Thoracic aorta (tissue), 2 donors: ENCODE measurements at places on chromosomes 16 and 17. TPM values are rescaled to one million over a fixed set of nuclear protein-coding genes. Genes with fewer than 3 reads are reported as not detected.

OTOP3 gene
- total RNA-seq, result not detected

NDRG4 gene
- 11.0 TPM for total RNA-seq

KRTAP17-1 gene
- total RNA-seq, result not detected

KRTAP2-1 gene
- not detected for total RNA-seq

NT5C3B gene
- total RNA-seq, result 69.7 TPM

CDRT15L2 gene
- total RNA-seq, result not detected

MRPL58 gene
- total RNA-seq, result 82.6 TPM

RHOT2 gene
- 80.4 TPM for total RNA-seq

SLC38A8 gene
- not detected for total RNA-seq

ITGB4 gene
- 21.1 TPM for total RNA-seq

UBALD2 gene
- 14.9 TPM for total RNA-seq

MYCBPAP gene
- total RNA-seq, result 0.56 TPM

HOXB7 gene
- 7.2 TPM for total RNA-seq

DNA sequence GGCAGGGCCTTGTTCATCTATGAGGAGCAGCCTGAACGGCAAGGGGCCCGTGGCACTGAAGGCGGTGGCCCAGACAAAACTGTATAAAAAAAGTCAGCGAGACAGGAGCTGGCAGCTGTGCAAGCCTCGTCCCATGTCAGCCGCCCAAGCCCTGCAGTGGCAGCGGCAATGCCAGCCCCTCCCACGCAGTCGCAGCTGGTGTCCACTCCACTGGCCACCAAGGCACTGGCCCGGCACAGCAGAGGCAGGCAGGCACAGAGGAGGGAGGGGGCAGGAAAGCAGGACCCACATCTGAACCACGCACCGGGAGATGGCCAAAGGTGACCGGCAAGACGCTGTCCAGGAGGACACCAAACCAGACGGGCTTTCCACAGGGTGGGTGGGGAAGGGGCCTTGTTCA lies 15.9 kb upstream of the C16orf95 start:
- no peaks in the 10 kb centered on the region for H3K27me3 ChIP-seq
- DNase-seq, result no peak
- H3K36me3 ChIP-seq, result peaks cover 54% of the 10 kb centered on the region
- H3K4me1 ChIP-seq, result peaks cover 7% of the 10 kb centered on the region

- H3K36me3 ChIP-seq, result no peaks in the 10 kb centered on the region
- H3K4me3 ChIP-seq, result peak overlapping the region; percentile 20
- DNase-seq, result no peak
- H3K27ac ChIP-seq, result peak overlapping the region; percentile 24
- no peaks in the 10 kb centered on the region for H3K27me3 ChIP-seq
- peaks cover 31% of the 10 kb centered on the region for H3K4me1 ChIP-seq
These were observed 3.3 kb downstream of the TAOK1 start for GRCh38 chr17:29393436-29393835.

DNA sequence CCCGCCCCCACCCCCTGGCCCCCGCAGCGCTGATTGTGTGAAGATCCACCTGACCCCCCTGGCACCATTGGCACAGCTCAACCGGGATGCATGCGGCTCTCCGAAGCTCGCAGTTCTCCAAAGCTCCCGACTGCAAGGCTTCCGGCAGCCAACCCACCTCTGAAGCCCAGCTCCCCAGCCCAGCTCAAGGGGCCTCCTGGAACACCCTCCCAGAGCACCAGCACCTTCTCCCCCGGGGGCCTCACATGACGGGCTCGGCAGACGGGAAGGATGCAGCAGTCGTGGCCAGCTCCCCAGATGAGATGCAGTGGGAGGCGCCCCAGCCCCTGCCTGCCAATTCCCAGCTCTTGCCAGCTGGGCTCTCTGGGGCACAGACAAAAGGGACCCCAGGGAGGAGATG lies 215.3 kb downstream of the ZNF423 start:
- peaks cover 11% of the 10 kb centered on the region for H3K36me3 ChIP-seq
- peaks cover 55% of the 10 kb centered on the region for H3K4me1 ChIP-seq
- H3K27ac ChIP-seq, result peak overlapping the region; percentile 27
- H3K4me3 ChIP-seq, result peak overlapping the region; percentile 44
- no peaks in the 10 kb centered on the region for H3K27me3 ChIP-seq

DNA sequence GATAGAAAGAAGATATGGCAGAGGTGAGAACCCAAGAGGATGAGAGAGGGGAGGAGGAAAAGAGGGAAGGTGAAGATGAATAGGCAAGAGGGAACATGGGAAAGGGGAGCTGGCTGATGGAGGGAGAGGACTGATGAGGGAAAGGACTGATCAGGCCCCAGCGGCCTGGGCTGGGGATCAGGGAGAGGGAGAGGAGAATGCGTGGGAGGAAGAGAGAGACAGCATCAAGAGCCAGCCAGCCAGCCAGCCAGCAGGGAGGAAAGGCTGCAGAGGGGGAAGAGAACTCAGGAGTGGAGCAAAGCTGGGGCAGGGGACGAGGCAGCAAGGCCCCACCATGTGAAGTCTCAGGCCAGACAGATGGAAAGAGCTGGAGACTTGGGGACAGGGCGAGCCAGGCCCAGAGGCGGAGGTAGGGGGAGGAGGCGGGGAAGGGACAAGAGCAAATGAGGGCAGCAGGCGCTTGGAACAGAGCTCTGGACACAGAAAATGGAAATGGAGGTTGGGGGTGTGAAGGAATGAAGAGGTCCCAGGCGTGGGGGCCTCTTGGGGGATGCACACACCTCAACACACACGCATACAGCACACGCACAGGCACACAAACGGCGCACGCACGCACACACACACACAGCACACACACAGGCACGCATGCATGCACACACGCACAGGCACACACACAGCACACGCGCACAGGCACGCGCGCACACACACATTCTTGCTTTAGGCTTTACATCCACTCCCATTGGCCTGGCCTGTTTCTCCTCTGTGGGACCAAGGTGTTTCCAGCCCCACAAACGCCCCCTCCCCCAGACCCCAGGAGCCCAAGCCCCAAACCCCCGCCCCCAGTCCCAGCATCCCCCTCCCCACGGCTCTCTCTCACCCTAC lies 12.3 kb downstream of the DLG4 start:
- H3K36me3 ChIP-seq, result peaks cover 9% of the 10 kb centered on the region
- H3K27me3 ChIP-seq, result no peaks in the 10 kb centered on the region
- no peak for DNase-seq
- H3K4me3 ChIP-seq, result no peak overlapping the region
- no peaks in the 10 kb centered on the region for H3K4me1 ChIP-seq

- peaks cover 14% of the 10 kb centered on the region for H3K4me1 ChIP-seq
- DNase-seq, result peak; percentile 85
- no peaks in the 10 kb centered on the region for H3K36me3 ChIP-seq
- peak overlapping the region; percentile 33 for H3K27ac ChIP-seq
- peak overlapping the region; percentile 42 for H3K4me3 ChIP-seq
These were observed 144.7 kb upstream of the SOX9 start for GRCh38 chr17:71976011-71976649.

GRCh38 chr16:74275031-74275636 lies 21.5 kb upstream of the PSMD7 start:
- no peaks in the 10 kb centered on the region for H3K27me3 ChIP-seq
- no peak for DNase-seq
- H3K36me3 ChIP-seq, result no peaks in the 10 kb centered on the region
- H3K4me3 ChIP-seq, result no peak overlapping the region

DNA sequence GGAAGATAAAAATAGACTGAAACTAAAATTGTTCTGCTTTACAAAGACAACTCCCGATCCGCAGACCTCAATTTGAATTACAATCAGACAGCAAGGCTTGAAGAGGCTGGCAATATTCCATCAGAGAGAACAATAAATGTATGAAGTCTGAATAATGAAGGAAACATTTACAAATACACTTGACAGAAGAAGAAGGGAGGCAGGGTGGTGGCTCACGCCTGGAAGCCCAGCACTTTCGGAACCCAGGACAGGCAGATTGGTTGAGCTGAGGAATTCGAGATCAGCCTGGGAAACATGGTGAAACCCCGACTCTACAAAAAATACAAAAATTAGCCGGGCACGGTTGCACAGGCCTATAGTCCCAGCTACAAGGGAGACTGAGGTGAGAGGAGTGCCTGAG lies 14.6 kb downstream of the ODF4 start:
- no peak overlapping the region for H3K4me3 ChIP-seq
- H3K36me3 ChIP-seq, result no peaks in the 10 kb centered on the region
- no peaks in the 10 kb centered on the region for H3K27me3 ChIP-seq
- no peak for DNase-seq
- H3K4me1 ChIP-seq, result no peaks in the 10 kb centered on the region
- no peak overlapping the region for H3K27ac ChIP-seq

- H3K27me3 ChIP-seq, result no peaks in the 10 kb centered on the region
- no peak for DNase-seq
- no peaks in the 10 kb centered on the region for H3K4me1 ChIP-seq
- peaks cover 79% of the 10 kb centered on the region for H3K36me3 ChIP-seq
These were observed 37.2 kb upstream of the ENDOV start for GRCh38 chr17:80377798-80378197.

- H3K27ac ChIP-seq, result no peak overlapping the region
- no peak overlapping the region for H3K4me3 ChIP-seq
- H3K27me3 ChIP-seq, result no peaks in the 10 kb centered on the region
These were observed 29.0 kb downstream of the KDM8 start for GRCh38 chr16:27232061-27232900.

DNA sequence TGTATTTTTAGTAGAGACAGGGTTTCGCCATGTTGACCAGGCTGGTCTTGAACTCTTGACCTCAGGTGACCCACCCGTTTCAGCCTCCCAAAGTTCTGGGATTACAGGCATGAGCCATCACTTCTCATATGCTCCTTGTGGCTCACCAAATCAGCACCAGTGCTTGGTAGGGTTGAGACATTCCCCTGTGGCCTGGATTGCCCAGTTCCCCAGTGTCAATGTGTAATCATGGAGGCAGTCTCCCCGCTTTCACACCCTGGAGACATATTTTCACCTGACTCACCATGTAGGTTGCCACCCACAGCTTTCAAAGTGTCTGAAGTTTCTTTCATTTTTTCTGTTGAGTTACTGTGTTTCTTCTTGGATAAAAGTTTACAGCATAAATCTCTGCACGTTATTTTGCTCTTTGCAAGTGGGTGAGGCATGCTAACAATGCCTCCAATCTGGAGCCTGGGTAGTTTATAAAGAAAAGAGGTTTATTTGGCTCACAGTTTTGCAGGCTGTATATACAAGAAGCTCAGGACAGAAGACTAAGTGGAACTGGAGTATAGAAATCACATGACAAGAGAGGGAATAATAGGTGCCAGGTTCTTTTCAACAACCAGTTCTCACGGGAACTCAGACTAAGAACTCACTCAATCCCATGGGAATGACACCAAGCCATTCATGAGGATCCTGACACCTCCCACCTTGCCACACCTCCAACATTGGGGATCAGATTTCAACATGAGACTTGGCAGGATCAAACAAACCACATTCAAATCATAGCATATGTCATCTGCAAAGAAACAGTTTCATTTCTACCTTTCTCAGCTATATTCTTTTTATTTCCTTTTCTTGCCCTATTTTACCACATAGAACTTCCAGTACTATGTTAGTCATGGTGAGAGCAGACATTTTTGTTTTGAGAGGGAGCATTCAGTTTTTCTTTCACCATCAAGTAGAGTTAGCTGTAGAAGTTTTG lies 113.2 kb downstream of the PHKB start:
- no peaks in the 10 kb centered on the region for H3K36me3 ChIP-seq
- H3K4me3 ChIP-seq, result no peak overlapping the region
- H3K27ac ChIP-seq, result no peak overlapping the region

- H3K27ac ChIP-seq, result no peak overlapping the region
- no peaks in the 10 kb centered on the region for H3K36me3 ChIP-seq
- no peaks in the 10 kb centered on the region for H3K27me3 ChIP-seq
- no peak for DNase-seq
- H3K4me1 ChIP-seq, result no peaks in the 10 kb centered on the region
These were observed 258.9 kb upstream of the AXIN2 start for GRCh38 chr17:65820306-65820705.

- no peaks in the 10 kb centered on the region for H3K27me3 ChIP-seq
- peaks cover 16% of the 10 kb centered on the region for H3K36me3 ChIP-seq
- no peak overlapping the region for H3K27ac ChIP-seq
- DNase-seq, result no peak
- peaks cover 5% of the 10 kb centered on the region for H3K4me1 ChIP-seq
These were observed 24.9 kb downstream of the SAP30BP start for GRCh38 chr17:75691801-75692626.

DNA sequence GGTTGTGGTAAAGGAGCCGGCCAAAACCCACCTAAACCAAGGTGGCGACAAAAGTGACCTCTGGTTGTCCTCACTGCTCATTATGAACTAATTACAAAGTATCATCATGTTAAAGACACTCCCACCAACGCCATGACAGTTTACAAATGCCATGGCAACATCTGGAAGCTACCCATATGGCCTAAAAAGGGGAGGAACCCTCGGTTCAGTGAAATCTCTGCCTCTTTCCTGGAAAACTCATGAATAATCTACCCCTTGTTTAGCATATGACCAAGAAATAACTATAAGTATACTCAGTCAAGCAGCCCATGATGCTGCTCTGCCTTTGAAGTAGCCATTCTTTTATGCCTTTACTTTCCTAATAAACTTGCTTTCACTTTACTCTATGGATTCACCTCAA lies 72.2 kb downstream of the CYLD start:
- H3K27me3 ChIP-seq, result no peaks in the 10 kb centered on the region
- no peaks in the 10 kb centered on the region for H3K4me1 ChIP-seq
- H3K4me3 ChIP-seq, result no peak overlapping the region
- H3K36me3 ChIP-seq, result no peaks in the 10 kb centered on the region
- H3K27ac ChIP-seq, result no peak overlapping the region

GRCh38 chr16:55571191-55571897 lies 4.9 kb downstream of the CAPNS2 start:
- H3K4me3 ChIP-seq, result no peak overlapping the region
- DNase-seq, result no peak
- H3K36me3 ChIP-seq, result no peaks in the 10 kb centered on the region
- H3K4me1 ChIP-seq, result peaks cover 10% of the 10 kb centered on the region
- no peak overlapping the region for H3K27ac ChIP-seq

DNA sequence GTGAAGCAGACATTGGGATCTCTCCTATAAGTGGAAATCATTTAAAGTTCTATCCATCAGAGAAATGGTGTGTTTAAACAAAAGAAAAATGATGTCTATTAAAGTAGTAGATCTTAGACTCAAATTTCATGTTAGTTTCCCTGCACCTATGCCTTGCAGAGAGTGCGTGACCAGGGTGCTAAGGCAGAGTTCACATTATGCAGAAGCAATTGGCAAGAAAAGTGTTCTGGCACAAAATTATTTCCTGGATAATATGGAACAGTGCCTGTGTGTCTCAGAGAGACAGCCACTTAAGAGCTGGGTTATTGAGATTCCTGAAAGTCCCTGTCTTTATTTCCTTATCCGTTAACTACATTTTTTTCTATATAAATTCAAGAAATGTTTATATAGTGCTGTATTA lies 457.0 kb downstream of the CDH8 start:
- H3K27ac ChIP-seq, result no peak overlapping the region
- H3K27me3 ChIP-seq, result no peaks in the 10 kb centered on the region
- H3K36me3 ChIP-seq, result no peaks in the 10 kb centered on the region

DNA sequence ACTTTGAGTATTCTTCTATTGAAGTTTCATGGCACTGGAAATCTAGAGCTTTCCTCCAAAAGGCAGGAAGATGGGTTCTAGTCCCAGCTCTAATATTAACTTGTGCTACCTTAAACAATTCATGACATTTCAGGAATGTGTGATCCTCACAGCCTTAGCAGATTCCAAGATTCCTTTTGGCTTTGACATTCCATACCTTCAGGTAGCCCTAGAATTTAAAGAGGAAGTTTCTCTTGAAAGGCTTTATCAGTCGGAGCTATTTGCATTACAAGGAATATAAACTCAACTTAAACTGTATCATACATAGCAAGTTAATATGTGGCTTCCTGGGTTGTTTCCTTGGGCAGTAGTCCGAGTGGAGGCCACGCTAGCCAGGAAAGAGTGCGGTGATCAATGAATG lies 330.0 kb downstream of the SHISA9 start:
- H3K27ac ChIP-seq, result no peak overlapping the region
- no peak overlapping the region for H3K4me3 ChIP-seq
- no peak for DNase-seq
- no peaks in the 10 kb centered on the region for H3K4me1 ChIP-seq
- no peaks in the 10 kb centered on the region for H3K27me3 ChIP-seq
